ENCODE measurements at places on chromosomes 4 and X.

GRCh38 chr4:133866328-133866699 is 335.3 kb downstream of the PABPC4L start:
- no peak for DNase-seq

DNA sequence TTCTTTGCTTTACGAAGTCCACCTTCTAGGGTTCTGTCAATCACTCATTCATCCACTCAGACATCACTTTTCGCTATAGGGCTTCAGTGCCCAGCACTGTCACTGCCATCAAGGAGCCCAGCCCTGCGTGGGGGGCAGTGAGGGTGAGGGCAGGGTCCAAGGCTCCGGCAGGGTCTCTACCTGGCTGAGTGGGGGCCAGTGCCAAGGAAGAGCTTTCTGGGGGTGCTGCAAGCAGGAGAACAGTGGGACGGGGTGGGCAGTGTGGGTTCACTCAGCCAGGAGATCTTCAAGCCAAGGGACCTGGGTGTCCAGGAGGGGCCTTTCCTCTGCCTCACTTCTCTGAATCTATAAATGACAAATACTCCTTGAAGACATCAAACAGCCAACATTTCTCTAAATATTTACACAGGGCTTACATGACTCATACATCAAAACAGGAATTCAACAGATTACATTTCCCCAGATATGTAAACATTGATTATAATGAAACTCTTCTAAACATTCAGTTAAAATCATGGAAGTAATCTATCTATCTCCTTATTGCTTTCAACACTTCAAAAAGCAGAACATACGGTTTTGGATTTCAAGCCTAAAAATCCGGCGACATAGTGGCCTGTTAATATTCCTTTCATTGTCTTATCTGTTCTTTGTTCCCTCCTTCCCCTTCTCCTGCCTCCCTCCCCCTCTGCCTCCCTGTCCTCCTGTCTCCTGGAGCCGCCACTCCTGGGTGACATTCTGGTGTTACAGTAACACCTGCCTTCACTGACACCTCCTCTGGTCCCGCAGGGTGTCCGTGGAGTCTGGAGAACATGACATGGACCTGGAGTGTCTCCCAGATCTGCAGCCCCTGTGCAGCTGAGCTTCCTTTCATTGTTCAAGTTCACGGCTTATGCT is 94.4 kb upstream of the ADRA2C start:
- no peak for DNase-seq

DNA sequence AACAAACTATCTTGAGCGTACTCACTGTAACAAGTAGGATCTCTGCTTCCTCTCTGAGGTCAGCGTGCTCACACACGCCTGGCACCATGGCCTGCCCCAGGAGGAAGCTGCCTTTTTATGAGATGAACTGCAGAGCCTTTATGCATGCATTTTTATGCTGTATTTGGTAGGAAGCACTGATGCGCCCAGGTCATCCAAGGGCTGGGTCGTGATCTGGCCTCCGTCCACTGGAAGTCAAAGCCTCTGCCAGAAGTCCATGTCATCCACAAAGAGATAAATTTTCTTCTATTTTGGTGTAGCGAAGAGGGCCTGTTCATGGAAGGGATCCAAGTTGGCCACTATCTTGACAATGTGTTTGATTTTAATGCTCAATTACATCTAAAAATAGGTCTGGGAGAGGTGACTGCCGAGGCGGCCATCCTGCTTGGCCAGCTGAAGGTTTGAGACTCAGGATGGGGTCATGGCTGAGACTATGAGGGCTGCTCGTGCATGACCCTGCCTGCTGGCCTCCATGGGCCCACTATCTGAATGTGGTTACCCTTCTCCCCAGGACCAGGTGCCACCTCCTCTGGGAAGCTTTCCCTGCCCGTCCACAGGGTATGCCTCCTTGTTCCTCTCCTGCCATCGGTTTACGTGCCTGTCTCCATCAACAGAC is 50.3 kb downstream of the HTRA3 start:
- no peak for DNase-seq

GRCh38 chr4:38491854-38492478 is 172.0 kb upstream of the KLF3 start:
- DNase-seq, result no peak

DNA sequence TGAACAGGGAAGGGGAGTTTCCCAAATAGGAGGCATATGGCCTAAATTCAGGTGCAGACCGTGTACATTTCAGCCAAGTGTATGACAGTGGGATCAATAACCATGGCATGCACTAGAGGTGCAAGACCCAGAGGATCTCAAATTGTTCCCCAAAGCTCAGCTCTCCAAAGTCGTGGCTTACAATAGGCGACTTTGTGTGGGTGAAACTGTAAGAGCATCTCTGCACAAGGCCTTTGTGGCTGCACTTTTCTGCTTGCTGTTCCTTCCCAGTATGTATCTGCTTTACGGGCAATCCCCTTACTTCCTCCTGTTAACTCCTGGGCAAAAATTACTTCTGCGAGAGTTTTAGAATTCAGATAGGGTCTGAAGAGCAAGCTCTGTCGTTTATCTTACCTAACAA is 518.3 kb upstream of the ZFP42 start:
- DNase-seq, result no peak

- no peak for DNase-seq
These were observed 71.8 kb upstream of the EXOC1L start for GRCh38 chr4:55747793-55748192.

GRCh38 chr4:4831266-4831665 is 28.2 kb upstream of the MSX1 start:
- no peak for DNase-seq

- DNase-seq, result no peak
These were observed 88.2 kb downstream of the RBM46 start for GRCh38 chr4:154869301-154869700.

GRCh38 chrX:76971393-76972376 is 475.5 kb upstream of the FGF16 start:
- no peak for DNase-seq

DNA sequence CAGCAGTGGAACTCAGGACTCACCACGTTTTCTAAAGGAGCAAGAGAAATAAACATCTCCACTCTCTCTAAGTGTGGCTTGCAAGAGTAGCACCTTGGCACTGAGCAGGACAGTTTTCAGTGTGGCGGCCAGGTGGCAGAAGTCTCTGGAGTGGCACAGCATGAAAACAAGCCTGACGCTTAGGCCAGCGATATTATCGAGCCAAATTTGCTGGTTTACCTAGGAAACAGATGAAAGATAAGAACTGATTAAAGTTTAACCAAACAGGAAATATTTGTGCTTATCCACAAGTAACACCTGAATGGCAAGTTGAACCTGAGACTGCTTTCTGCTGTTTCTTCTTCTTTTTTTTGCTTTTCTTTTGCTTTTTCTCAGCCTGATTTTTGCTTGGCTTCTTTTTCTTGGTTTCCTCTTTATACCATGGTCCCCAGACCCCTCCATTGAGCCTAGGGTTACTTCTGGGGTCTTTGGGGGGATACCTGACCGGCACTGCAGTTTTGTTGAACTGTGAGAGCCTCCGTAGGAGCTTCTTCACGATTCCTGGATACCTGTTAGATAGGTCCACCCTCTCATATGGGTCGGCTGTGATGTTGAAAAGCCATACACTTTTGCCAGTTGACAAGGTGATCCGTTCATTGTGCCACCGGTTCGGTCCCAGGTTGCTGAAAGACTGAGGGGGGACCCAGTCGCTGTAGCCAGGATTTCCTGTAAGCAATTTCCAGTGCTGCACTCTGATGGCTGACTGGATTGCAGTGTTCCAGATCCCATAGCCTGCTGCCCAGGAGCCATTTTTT is 77.3 kb downstream of the ARSJ start:
- DNase-seq, result no peak

GRCh38 chr4:109910256-109910655 is 2.4 kb upstream of the EGF start:
- no peak for DNase-seq

DNA sequence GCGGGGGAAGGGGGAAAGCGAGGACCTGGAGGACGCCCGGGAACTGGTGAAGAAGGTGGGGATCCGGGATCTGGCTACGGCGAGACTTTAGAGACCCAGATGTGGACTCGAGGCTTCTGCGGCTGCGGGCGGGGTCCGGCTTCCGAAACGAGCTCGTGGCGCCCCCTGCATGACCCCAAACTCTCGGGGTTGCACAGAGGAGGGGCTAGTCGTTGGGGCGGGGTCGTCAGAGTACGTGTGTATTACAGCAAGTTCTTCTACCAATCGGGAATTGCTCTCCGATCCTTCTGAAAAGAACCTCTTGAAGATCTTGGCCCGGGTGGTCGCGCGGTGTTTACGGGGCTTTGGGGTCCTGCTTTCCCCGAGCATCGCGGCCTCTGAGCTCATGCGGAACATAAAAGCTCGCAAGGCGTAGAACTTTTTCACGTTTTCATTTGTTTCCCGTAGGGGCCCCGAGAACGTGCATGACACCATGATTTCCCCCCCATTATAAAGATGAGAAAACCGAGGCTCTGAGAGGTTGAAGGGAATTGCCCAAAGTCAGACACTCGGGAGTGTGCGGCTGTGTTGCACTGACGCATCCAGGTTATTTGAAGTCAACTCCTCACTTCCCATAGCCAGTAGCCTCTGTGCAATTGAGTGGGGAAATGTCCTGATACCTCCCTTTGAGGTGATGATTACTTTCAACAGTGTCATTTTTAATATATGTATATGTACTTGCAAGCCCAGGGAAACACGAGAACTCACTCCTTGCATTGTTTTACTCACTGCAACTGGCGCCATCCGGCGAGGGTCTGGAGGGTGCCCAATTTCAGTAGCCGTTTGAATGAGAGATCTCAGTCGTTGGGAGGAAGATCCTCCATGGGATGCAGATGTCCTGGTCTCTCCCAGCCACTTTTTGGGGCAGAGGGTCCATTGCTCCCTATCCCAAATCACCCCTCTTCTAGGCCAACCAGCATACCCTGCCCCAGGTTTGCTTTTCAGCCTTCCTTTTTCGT is at the start of gene BEND4:
Gene BEND4 (minus strand): TSS at position 149 of the 998 bp plus-strand sequence. CDS start 512 bp downstream, outside the sequence.
- no peak for DNase-seq

- no peak for DNase-seq
These were observed 68.2 kb upstream of the MAML3 start for GRCh38 chr4:140222171-140222570.

GRCh38 chr4:104099141-104099540 is 379.4 kb upstream of the TACR3 start:
- no peak for DNase-seq

DNA sequence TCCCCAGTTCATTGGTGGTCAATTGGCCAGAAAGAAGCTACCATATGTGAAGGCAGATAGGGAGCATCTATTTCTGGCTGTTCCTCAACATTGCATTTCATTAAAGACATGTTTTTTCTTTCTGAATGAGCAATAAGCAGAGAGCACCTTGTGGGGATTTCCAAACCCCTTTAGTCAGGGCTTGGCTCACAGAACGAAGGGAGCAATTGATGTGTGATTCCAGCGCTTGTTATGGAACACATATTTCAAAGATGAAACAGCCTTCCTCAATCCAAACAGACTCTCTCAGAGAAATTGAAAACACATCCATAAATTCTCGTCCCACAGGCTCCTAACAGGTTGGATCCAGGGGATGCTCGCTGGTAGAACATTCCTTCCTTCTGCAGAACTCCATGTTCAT is 84.1 kb downstream of the CLCN4 start:
- no peak for DNase-seq

DNA sequence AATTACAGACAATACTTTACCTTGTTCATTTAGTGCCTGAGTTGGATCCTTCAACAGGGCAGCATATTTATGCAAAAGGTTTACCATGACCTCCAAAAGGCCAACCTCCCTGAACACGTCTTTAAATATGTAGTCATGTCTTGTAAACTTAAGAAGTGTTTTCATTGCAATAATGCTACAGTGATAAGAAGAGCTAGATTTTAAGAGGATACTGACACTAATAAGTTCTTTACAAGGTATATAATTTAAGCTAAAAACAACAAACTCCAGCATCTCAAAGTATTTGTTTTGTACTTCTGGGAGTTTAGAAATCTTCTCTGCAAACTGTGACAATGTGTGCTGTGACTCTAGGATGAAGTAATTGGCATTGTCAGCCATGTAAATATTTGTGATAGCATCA is 145.4 kb downstream of the WDFY3 start:
- no peak for DNase-seq

DNA sequence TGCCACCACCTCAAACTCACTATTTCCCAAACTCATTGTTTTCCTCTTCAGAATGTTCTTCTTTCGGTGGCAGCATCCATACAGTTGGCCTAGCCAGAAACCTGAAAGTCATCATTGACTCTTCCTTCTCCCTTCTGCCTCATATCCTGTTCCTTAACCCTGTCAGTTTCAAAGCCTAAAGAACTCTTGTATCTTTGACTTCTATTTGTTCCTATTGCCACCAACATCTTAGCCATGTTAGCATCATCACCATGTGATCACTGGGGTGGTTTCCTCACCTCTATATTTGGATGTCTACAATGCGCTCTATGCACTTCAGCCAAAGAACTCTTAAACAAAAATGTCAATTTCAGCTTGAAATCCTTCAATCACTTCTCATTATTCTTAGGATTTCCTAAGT is 29.0 kb downstream of the DDX60L start:
- DNase-seq, result no peak

- no peak for DNase-seq
These were observed 200.6 kb upstream of the RBPJ start for GRCh38 chr4:26120098-26120825.

GRCh38 chr4:113106108-113106507 is 56.7 kb downstream of the ANK2 start:
- peak; percentile 44 for DNase-seq

DNA sequence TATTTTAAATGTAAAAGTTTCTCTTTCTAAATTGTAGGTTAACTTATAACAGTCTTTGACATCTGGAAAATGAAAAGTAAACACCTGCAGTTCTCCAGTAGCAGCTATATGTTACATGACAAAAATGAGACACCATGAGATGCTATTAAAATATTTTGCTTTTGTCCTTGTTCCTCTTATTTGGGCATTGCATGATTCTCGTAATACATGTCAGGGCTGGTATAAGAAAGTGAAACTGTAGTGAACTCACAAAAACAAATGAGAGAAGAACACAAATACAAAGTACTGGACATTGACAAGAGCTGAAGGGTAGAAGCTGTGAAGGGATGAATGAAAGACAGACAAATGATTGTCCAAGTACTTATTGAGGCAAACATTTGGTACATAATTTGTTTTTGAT is 9.0 kb downstream of the GK2 start:
- DNase-seq, result no peak

DNA sequence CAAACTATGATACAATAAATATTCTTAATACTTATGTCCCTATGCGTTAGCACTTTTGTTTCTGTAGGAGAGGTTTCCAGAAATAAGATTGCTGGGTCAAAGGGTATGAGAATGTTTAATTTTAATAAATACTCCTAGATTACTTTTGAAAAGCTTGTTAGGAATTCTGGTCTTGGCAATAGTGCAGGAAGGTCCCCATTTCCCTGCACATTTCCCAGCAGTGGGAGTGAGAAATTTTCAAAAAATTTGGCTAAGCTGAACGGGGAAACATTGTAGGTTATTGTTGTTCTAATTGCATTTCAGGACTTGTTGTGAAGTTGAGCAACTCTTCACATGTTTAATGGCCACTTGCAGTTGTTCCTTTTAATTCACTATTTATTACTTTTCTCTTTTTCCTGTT is 27.1 kb downstream of the IGFBP7 start:
- DNase-seq, result no peak

- no peak for DNase-seq
These were observed 154.7 kb downstream of the BEND2 start for GRCh38 chrX:18065956-18066355.

GRCh38 chrX:136080766-136081165 is 66.6 kb upstream of the FHL1 start:
- DNase-seq, result no peak

- no peak for DNase-seq
These were observed 281.0 kb downstream of the BMPR1B start for GRCh38 chr4:95038791-95039190.

Measured in amniotic stem cell (primary cell).